Esophagus squamous epithelium (tissue), 5 donors: ENCODE measurements at places on chromosomes 2 and 18.
A peak's percentile ranks its signal among the peaks of the same experiment; 100 is the strongest.

- no peak for DNase-seq
- H3K36me3 ChIP-seq: no peaks in the 10 kb centered on the region
- no peak overlapping the region for H3K27ac ChIP-seq
- no peaks in the 10 kb centered on the region for H3K27me3 ChIP-seq
- H3K4me1 ChIP-seq: no peaks in the 10 kb centered on the region
- no peak overlapping the region for H3K4me3 ChIP-seq
Measured at GRCh38 chr18:42958353-42958752, 157.1 kb downstream of the RIT2 start.

DNA sequence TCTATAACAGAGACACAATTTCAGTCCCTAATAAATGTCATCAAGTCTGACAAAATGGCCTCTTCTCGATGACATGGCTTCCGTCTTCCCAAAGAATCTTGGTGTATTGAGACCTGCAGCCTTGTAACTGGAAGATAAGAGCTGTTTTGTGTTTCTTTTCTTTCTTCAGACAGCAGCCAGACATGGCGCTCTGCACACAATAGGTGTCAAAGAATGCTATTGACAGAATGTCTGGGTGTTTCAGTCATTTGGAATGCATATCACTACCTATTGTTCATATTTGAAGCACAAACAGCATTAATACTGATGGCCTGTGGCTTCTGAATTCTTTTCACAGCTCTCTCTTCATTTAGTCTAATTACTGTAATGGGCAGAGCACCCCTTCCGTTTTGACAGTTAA lies 344.8 kb downstream of the RPRM start:
- H3K27me3 ChIP-seq: no peaks in the 10 kb centered on the region
- no peak overlapping the region for H3K4me3 ChIP-seq
- no peak for DNase-seq

GRCh38 chr2:210503725-210504191 lies 27.2 kb upstream of the LANCL1 start:
- no peak for DNase-seq
- H3K4me3 ChIP-seq: peak overlapping the region; percentile 24
- H3K27me3 ChIP-seq: no peaks in the 10 kb centered on the region
- H3K27ac ChIP-seq: no peak overlapping the region

GRCh38 chr2:196389670-196390069 lies 218.3 kb upstream of the STK17B start:
- no peaks in the 10 kb centered on the region for H3K36me3 ChIP-seq
- no peak overlapping the region for H3K27ac ChIP-seq
- no peak overlapping the region for H3K4me3 ChIP-seq
- DNase-seq: no peak
- no peaks in the 10 kb centered on the region for H3K4me1 ChIP-seq

DNA sequence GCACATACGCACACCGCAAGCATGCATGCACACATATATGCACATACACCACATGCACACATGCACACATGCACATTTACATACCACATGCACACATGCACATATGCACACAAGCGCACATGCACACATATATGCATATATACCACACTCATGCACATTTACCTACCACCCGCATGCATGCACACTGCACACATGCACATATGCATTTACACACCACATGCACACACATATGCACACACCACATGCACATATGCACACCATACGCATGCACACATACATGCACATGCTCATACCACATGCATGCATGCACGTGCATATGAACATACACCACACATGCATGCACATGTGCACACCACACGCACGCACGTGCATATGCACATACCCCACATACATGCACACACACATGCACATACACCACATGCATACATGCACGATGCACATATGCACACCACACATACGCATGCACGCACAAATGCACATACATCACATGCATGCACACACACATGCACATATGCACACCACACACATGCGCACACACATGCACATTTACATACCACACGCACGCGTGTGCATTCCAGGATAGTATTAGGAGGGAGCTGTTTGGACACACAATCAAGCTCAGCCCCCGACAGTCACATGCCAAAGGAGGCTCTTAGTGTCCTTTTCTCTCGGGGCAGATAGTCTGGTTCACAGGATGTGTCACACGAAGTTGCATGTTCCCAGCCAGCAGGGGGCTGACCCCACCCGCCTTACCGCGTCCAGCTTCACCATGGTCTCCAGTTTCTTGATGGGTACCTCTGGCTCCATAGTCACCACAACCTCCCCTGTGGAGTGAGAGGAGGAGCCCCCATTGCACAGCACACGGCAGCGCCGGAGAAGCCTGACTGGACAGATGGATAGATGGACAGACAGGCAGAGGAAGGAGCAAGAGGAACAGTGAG lies 5.9 kb downstream of the OTOF start:
- no peak overlapping the region for H3K4me3 ChIP-seq
- no peak overlapping the region for H3K27ac ChIP-seq
- no peaks in the 10 kb centered on the region for H3K4me1 ChIP-seq
- DNase-seq: no peak
- no peaks in the 10 kb centered on the region for H3K36me3 ChIP-seq
- no peaks in the 10 kb centered on the region for H3K27me3 ChIP-seq

GRCh38 chr2:183185534-183185933 lies 61.3 kb downstream of the NUP35 start:
- no peak overlapping the region for H3K27ac ChIP-seq
- no peaks in the 10 kb centered on the region for H3K4me1 ChIP-seq
- H3K27me3 ChIP-seq: no peaks in the 10 kb centered on the region
- no peak overlapping the region for H3K4me3 ChIP-seq
- no peak for DNase-seq

GRCh38 chr2:36831185-36831584 lies 134.7 kb downstream of the VIT start:
- H3K36me3 ChIP-seq: no peaks in the 10 kb centered on the region
- no peaks in the 10 kb centered on the region for H3K4me1 ChIP-seq
- H3K27ac ChIP-seq: no peak overlapping the region
- DNase-seq: no peak

GRCh38 chr2:46306988-46307655 lies 9.9 kb downstream of the EPAS1 start:
- DNase-seq: no peak
- H3K27ac ChIP-seq: peak overlapping the region; percentile 83
- no peaks in the 10 kb centered on the region for H3K36me3 ChIP-seq
- peaks cover 33% of the 10 kb centered on the region for H3K4me1 ChIP-seq
- H3K27me3 ChIP-seq: no peaks in the 10 kb centered on the region
